ENCODE measurements at places on chromosomes 4 and X.

- DNase-seq: no peak
Measured at GRCh38 chr4:10554121-10554520, 96.9 kb upstream of the ZNF518B start.

DNA sequence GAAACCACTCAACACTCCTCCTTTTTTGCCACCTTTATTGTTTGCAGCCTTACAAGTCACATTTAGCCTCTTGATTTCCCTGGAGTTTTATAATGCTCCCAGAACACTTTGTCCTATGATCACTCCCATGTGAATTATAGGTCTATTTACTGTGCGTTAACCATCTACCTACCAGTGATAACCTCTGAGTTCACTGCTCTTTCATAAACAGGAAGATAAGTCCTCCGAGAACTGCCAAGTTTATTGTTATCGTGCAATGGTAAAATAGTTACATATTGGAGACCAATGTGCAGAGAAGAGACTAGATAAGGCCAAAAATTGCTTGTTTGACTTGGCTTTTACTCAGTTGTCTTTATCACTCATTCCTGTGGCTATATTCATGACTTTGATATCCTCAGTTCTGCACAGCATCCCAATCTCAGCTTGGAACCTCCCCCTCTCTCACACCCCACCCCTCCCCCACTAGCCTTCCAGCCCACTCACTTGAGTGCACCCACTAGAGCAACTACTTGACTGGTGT, 12.9 kb upstream of the NUDT9 start:
- no peak for DNase-seq

DNA sequence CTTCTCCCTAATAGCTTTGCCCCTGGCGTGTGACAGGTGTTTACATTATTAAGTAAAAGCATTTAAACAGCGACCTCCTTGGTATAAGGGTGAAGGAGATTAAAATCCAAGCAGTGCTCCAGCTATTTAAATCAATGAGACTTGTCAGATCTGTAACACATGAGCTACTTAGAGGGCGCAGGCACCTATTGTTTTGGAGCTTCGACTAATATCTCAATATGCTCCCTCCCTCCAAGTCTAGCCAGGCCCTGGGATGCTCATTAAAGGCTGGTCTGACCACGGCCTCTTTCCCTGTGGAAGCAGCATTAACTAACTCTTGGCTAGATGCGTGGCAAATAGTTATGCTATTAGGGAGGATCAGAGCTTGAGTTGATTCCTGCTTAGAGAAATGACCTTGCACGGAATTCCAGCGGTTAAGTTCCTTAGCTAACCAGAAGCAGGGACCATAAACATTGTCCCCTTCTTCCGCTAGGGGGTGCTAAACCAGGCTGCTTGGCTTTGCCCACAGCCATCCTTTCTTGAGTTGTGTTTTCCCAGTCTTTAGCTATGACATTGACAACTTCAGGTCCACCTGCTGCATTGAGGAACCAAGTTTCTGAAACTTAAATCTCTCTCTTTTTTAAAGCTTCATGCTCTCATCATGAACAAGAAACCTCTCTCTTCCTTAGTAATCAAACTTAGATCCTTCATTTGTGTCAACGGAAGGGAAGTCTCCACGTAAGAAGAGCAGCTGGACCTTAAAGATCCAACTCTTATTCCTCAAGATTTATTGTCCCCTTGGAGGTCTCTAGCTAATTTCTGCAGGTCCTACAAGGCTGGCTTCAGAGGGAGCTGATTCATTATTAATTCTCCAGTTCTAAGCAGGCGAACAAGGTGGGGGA, 80.7 kb upstream of the IGFBP7 start:
- peak; percentile 23 for DNase-seq

DNA sequence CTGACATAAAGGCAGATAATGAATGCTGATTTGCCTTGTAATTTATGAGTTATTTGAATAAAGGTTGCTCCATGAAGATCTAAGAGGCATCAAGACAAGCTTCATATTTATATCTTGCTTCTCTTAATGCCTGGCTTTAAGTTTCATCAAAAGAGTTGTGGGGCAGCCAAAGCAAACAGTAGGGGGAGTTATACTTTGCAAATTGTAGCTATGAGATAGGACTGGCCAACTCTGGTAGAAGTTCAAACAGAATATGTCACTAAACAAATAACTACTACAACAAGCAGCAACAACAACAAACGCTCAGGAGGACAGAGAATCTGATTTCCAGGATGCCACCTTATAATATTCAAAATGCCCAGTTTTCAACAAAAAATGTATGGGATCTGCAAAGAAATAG, 69.1 kb upstream of the PLAC1 start:
- no peak for DNase-seq

GRCh38 chr4:180832073-180832472, 1411.1 kb upstream of the TENM3 start:
- no peak for DNase-seq

DNA sequence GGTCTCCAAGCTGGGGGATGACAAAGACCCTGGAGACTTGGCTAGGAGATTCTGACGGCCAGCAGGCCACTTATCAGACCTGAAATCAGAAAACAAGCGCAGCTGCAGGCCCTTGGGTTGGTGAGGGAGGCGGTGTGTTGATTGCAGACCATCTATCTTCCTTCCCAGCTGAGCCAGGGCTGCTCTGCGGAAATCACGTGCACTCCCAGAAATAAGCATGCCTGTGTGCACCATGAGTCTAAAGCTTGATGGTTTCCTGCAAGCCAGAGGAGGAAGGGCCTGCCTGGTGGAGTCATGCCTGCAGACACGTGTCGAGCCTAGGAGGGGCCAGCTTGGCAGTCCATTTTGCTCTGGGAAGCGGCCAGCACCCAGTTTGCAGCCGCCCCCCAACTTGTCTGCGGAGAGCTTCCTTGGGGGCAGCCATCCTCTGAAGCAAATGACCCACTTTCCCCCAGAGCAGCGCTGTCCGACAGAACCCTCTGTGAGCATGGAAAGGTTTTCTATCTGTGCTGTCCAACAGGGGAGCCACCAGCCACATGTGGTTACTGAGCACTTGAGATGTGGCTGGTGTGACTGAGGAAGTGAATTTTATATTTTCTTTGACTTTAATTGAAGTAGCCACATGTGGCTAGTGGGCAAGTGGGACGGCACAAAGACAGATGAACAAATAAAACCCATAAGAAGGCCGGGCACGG, 175.7 kb upstream of the BCOR start:
- DNase-seq: no peak

GRCh38 chr4:89136525-89136924, 25.2 kb downstream of the TIGD2 start:
- DNase-seq: no peak

- no peak for DNase-seq
Measured at GRCh38 chr4:89820010-89820409, 17.0 kb downstream of the SNCA start.

DNA sequence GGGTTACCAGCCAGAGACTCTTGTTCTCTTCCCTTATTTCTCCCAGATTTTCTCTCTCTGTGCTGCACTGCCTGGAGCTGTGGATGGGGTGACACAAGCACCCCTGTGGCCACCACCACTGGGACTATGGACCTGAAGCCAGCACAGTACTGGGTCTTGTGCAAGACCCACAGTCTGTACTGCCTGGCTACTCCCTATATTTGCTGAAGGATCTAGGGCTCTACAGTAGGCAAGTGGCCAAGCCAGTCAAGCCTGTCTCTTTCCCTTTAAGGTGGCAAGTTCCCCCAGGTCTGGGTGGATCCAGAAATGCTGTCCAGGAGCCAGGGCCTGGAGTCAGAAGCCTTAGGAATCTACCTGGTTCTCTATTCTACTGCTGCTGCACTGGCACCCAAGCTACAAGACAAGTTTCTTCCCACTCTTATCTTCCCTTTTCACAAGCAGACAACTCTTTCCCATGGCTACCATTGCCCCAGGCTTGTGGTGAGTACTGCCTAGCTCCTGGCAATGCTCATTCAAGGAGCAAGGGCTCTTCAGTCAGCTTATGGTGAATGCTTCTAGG, 28.4 kb upstream of the CT47A1 start:
- DNase-seq: no peak

- no peak for DNase-seq
Measured at GRCh38 chr4:38034986-38035882, 75.0 kb downstream of the PTTG2 start.

GRCh38 chrX:45722471-45722870, 521.8 kb upstream of the DIPK2B start:
- DNase-seq: no peak

GRCh38 chr4:117327491-117327890, 242.1 kb upstream of the TRAM1L1 start:
- no peak for DNase-seq

DNA sequence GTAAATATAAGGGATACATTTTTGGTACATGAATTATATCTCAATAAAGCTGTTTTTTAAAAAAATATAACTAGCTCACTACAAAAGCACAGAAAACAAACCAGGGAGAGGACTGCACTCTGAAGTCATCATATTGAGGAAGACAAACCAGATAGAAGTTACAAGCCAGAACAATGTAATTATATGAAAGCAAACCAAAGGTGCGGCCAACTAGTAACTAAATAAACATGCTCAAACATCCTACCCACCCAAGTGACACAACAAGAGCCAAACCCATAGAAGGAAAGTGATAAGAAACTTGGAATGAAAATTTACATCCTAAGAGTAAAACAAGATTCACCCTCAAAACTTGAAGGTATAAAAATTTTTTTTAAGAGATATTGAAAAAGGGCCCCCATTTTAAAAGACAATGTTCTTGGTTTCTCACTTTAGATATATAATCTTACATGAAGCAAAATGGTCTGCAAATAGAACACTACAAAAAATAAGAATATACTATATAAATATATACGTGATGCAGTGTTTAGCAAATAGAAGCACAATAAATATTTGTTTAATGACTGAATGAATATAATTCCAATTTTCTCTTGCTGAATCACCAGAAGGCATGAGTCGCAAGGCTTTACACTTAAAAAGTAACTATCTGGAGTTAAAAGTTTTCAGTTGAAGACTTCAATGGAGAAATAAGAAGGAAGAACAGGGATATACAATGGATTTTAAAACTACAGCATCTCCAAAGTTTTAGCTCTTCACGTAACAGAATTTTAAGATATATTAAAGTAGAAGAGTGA, 4.0 kb upstream of the SH3D19 start:
- no peak for DNase-seq

GRCh38 chr4:6526671-6527091, 48.3 kb upstream of the MAN2B2 start:
- DNase-seq: no peak

DNA sequence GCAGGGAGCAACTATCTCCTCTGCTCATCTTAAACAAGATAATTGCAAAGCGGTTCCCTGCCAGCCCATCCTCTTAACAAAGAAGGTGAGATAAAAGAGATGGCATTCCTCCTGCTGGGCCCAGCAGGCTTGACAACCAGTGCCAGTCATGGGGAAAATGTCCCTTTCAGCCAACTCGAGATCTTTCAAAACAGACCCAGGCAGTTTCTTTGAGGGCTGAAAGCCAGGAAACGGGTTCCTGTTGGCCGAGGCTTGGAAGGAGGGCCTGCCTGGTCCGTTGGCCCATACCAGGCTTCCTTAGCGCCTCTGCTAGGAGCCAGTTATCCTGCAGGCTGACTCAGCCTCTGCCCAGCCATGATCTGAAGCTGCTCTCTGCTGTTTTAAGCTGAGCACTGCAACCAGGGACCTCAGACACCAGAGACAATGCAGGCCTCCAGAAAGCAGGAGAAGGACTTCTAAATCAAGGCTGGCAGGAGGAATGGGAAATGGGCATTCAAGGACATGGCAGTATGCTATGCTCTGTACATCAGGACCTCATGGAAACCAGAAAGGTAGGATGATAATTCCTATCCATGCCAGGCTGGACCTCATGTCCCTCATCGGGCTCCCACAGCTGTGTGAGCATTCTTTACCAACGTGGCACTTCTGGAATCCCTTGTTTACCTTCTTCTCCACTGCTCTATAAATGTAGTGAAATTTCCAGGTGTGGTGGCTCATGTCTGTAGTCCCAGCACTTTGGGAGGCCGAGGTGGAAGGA, 42.4 kb upstream of the SLC2A9 start:
- DNase-seq: no peak

DNA sequence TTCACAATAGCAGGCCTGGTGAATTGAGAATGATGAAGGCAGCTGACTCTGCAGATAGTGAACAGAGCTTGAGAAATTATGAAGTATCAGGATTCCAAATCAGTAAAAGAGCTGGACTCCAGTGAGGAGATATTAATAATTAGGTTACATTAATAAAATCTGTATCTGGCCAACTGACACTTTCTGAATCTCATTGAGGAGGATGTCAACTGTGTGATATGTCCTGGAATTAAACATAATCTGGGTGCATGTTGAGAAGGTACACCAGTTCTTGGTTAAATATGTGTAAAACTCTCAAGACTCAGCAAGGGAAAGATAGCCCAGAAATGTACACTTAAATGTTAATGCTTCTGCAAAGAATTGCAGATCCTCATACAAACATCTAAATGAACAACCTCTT, 177.8 kb upstream of the SFRP2 start:
- DNase-seq: no peak

DNA sequence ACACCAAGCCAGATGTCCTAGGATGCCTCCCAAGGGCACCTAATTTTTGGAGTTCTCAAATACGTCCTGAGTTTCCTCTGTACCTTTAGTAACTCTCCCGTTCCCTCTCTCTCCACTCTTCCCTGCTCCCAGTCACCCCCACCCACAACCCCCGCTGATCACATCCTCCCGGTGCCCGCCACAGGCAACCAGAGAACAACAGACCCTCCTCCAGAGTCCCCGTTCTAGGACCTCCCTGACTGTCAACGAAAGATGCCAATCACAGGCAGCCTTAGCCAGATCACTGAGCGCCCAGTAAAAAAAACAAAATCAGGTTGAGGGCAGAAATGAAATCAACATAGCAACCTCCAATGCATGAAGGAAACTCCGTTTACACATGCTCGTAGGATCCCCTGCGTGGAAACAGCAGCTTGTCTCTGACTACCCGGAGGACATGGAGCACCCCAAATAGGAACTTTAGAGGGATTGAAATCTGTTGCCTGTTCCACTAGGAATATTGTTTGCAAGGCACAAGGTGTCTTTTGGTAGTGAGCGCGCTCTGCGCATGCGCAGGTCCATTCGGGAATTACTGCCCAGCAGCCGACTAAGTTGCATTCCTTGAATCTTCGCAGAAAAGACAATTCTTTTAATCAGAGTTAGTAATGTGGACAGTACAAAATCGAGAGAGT, at the start of gene GABRB1:
TSS of gene GABRB1 (plus strand) at position 557 of the 668 bp plus-strand sequence.
- no peak for DNase-seq

GRCh38 chr4:78606530-78607095, 55.0 kb downstream of the ANXA3 start:
- no peak for DNase-seq

DNA sequence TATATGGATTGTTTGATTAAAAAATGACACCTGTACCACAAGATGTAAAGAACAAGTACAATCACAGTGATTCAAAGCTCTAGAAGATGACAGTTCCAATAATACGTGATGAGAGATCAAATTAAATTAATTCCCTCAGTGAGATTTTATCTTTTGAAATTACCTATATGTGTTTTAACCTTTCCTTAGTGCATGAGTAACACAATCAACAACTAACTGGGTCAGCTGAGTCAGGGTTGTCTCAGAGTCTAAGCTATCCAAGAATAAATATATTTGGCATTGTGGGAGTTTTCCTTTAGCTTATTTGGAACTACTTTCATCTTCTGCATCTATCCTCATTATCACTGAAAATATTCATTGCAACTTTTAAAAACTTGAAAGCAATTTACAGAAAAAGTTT, 162.8 kb downstream of the WDFY3 start:
- no peak for DNase-seq

- DNase-seq: no peak
Measured at GRCh38 chr4:163611784-163612445, 117.4 kb downstream of the TMA16 start.

- DNase-seq: no peak
Measured at GRCh38 chr4:181559637-181560036, 683.6 kb upstream of the TENM3 start.

Measured in stimulated activated CD4-positive, alpha-beta T cell treated with anti-CD3 and anti-CD28 coated beads, Interleukin-4, amount 100 ng/mL, for 48 hours (primary cell).